ENCODE measurements at places on chromosomes 16 and 17.
A peak's percentile ranks its signal among the peaks of the same experiment; 100 is the strongest.

- DNase-seq = no peak
Measured at GRCh38 chr17:42079541-42079940, 18.7 kb downstream of the ZNF385C start.

- peak; percentile 62 for DNase-seq
Measured at GRCh38 chr16:84303023-84303422, 8.3 kb downstream of the WFDC1 start.

GRCh38 chr16:88456356-88457292, 3.5 kb downstream of the ZFPM1 start:
- DNase-seq = no peak

DNA sequence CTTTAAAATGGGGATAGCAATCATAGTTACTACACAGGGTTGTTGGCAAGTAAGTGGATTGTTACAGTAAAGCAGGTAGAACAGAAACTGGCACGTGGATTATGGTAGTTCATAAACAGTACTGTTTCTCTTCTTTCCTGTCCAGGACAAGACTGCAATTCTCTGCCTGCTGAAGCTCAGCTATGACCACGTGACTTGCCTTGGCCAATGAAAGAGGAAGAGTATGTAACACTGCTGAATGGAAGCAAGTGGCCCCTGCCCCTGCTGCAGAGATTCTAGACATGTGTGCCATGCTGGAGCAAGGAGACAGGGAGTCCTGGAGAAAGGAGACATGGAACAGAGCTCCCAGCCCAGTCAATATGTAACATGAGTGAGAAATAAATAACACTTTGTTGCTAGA, 66.6 kb upstream of the TOX3 start:
- no peak for DNase-seq

DNA sequence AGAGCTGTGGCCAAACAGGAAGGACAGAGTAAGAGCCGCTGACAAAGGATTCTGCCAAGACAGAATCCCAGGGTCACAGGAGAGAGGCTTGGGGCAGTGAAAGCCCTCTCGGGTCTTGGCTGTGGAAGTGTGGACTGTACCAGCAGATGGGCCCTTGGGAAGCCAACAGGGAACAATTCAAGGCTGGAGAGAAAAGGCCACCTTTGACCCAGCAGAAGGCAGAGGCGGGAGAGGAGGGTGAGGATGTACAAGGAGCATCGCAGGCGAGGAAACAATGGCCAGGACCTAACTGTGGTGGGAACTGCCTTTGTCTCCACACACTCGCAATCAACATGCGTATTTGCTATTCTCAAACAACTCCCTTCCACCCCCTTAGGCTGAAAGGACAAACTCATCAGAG, 15.7 kb downstream of the CARHSP1 start:
- DNase-seq = no peak

GRCh38 chr16:2243031-2243528, 6.8 kb downstream of the DNASE1L2 start:
- DNase-seq = no peak

GRCh38 chr16:59688006-59688405, 953.9 kb upstream of the GOT2 start:
- DNase-seq = no peak

DNA sequence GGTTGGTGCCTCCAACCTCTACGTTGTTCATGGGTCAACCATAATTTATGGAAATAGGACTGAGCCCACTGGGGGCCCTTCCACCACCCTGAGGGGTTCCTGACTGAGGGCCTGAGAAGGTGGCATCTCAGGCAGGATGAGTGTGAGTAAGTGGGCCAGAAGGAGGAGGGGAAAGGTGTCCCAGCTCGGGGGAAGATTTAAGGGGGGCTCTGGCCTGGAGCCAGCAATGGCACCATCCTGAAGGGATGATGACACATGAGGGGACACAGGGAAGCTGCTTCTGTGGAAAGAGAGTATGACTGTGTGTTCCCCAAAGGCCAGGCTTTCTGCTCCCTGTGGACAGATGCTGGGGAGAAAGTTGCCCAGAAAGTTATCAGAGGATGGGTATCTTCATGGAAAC, 18.7 kb downstream of the MYL4 start:
- DNase-seq = no peak

DNA sequence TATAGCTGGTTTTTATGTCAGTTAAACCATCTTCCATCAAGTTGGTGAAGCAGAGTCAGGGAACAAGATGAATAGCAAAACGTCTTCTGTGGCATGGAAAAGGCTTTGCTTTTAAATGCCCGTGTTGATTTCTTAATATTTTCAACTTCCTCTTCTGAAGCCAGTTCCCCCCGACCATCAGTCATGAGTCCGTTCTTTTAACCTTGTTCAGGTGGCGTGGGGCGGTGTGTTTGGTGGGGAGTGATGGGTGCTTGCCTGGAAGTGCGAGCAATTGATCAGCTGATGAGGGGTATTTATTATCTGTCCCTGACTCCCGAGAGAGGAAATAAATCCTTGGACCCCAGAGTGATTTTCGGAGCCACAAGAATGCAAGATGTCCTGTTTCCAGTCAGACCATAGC, 147.1 kb downstream of the WWOX start:
- no peak for DNase-seq

- DNase-seq = no peak
Measured at GRCh38 chr17:17809531-17810083, 27.2 kb downstream of the SREBF1 start.

DNA sequence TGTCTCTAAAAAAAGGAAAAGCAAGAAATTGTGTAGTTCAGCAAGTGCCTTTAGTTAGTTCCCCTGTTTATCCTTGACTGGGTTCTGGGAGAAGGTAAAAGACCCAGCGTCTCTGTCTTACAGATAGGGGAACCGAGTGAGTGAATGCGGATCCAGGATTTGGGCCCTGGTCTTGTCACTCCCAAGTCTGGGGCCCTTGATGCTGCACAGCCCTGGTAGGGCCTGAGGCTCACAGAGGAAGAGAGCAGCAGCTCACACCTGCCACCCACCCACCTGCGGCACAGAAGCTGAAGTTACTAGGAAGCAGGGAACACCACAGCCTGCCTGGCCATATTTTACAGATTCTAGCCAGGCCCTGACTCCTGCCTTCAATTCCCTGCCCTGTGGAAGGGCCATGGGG, 22.2 kb downstream of the LASP1 start:
- DNase-seq = no peak

GRCh38 chr17:4375039-4375748, 8.7 kb upstream of the UBE2G1 start:
- no peak for DNase-seq

GRCh38 chr16:63975669-63976068, 1146.2 kb downstream of the CDH11 start:
- no peak for DNase-seq

- DNase-seq = no peak
Measured at GRCh38 chr17:45364531-45365390, 47.9 kb upstream of the MAP3K14 start.

DNA sequence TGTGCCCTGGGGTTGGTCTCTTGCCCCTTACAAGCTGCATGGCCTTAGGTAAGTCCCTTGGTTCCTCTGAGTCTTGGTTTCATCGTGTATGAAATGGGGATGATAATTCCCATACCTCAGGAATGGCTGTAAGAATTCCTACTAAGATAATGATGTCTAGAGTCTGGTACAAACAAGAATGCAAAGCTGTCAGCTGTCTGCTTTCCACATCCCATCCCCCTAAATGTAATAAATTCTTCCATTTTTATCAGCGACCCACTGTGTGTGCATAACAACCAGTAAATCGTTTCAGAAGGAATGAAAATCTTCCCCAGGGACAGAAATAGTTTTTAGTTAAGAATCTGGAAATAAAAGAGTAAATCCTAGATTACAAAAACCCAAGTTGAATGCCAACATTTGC, 95.4 kb downstream of the CPPED1 start:
- no peak for DNase-seq

- no peak for DNase-seq
Measured at GRCh38 chr17:47077576-47077975, 98.5 kb upstream of the RPRML start.

DNA sequence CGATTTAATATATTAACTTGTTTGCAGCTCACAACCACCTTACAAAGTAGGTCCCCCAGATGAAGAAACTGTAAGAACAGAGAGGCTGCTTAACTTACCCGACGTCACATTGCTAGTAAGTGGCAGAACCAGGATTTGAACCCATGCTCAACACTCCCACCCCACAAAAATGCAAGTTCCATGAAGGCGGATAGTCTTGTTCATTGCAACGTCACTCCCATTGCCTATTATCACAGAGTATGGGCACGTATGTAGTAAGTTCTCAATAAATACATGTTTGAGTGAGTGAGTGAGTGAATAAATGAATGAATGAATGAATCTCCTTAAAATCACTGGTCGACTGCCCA, 1.1 kb downstream of the USP31 start:
- DNase-seq = no peak

DNA sequence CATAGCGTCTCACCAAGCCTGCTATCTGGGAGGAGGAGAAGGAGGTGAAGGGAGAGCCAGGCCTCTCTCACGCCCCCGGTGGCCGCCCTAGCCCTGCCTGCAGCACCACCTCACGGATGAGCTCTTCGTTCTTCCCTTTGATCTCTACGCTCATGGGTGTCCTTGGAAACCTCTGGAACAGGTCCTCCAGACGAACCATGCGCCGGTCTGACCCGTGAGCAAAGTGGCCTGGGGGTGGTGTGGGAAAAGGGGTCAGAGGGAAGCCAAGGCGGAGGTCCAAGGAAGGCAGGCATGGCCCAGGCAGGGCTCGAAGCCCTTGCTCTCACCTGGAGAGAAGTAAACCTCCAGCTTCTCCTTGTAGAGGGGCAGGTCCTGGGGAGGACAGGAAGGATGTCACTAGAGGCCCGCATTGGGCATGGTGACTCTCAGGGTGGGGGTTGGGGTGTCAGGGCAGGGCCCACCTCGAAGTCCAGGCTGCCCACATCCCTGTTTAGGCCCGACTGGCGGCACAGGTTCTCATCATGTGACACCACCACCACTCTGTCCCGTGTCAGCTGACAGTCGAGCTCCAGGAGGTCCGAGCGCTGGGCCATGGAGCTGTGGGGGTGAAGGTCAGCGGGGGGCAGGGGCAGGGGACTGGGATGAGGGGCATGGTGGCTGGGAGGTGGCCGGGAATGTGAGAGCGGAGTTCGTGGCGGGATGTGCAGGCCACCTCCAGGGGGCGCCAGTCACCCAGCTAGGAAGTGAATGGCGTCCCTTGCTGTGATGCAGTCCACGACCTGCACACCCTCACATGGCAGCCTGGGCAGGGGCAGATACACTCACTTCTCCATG, 923 bp downstream of the GDPD3 start:
- peak; percentile 38 for DNase-seq

GRCh38 chr16:87849419-87850008, 19.8 kb downstream of the SLC7A5 start:
- no peak for DNase-seq

GRCh38 chr17:21299981-21300600, 15.6 kb downstream of the MAP2K3 start:
- no peak for DNase-seq

DNA sequence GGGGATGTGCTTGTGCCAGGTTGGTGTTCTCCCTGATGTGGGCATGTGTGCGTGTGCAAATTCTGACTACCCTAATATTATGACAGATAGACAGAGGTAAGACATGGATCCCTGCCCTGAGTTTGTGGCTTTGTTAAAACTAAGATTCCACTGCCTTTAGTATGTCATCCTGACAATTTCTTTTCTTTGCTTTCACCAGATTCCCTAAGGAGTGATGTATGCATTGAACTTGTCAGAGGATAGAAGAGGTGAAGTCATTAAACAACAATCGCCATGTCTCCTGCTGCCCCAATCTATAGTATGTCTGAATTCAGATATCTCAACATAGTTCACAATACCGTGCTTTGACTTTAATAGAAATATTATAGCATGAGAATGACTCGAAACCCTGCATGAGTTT, 137.1 kb upstream of the ELAC2 start:
- no peak for DNase-seq

- DNase-seq = peak; percentile 56
Measured at GRCh38 chr17:36533935-36534839, 481 bp downstream of the MYO19 start.

DNA sequence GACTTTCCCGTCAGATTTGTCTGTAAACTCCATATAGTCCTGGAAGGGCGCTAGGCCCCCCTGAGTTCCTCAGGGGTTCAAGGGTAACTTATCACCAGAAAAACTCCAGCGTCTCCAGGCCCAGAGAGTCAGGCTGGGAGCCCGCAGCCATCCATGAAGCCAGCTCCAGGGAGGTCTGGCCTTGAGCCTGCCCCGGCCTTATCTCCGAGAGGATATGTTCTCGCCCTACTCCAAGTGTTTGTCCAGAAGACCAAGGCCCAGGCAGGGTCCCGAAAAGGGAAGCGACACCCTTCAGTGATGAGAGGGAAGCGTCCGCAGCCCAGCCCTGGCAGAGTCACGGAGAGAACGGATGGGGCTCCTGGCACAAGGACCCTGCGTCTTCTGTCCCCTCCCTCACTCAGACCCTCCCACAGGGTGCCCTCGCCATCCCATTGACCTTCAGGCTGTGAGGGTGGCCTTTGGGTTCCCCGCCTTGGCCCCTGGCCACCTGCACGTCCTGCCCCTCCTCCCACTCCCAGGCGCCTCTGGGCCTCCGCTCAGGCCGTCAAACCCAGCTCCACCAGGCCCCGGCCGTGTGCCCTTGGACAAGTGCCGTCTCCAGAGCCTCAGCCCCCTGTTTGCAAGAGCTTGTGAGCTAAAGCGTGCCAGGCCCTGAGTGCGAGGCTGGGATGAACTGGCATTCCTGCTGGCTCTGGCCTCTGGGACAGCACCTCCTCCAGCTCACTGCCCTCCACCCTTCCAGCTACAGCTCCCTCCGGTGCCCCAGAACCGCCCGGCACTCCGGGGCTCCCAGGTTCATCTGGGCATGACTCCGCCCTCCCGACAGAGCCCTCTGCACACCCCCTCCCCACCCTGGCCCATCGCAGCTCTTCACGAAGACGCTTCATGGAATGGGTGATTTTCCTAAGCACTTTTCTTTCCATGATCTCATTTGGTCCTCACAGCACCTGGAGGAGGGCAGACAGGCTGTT, 83.4 kb downstream of the ZDHHC7 start:
- DNase-seq = no peak

DNA sequence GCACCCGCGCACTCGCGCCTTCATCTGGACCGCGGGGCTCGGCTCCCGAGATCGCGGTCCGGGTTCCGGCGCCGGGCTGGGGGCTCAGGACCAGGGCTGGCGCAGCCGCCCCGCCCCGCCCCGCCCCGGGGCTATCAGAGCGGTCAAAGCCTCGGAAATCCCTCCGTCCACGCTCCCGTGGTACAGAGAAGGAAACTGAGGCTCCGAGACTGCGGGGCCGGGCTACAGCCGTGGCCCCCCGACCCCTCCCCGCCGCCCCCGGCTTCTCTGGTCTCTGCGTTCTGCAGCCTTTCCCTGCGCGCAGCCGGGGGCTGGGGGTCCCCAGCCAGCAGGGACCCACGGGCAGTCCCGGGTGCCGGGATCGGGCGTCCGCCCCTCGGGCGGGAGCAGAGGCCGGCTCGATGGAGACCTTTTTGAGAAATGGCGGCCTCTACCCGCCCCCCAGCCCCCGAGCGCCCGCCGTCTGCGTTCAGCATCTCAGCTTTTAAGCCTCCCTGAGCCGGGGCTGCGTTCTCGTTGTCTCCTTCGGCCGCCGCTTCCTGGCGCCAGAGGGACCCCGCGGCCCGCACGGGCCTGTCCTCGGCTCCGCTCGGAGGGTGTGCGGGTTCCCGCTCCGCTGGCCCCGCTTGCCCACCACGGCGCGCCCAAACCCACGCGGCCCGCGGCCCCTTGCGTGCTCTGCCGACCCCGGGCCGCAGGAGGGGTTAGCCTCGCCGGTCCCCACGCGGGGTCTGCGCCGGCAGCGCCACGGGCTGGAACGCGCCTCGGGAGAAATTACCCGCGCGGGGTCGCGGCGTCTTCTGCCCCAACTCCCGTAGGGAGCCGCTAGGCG, 1.5 kb upstream of the NPTX1 start:
- no peak for DNase-seq

Measured in mucosa of gallbladder (tissue), 1 donor.